Naive thymus-derived CD4-positive, alpha-beta T cell (primary cell): ENCODE measurements at places on chromosomes 12 and 14.

- no peak overlapping the region for H3K4me3 ChIP-seq
- no peaks in the 10 kb centered on the region for H3K4me1 ChIP-seq
- DNase-seq = no peak
- H3K27ac ChIP-seq = no peak overlapping the region
- H3K36me3 ChIP-seq = no peaks in the 10 kb centered on the region
- H3K27me3 ChIP-seq = no peaks in the 10 kb centered on the region
Observed at GRCh38 chr12:84982888-84983287, 53.2 kb downstream of the TSPAN19 start.

DNA sequence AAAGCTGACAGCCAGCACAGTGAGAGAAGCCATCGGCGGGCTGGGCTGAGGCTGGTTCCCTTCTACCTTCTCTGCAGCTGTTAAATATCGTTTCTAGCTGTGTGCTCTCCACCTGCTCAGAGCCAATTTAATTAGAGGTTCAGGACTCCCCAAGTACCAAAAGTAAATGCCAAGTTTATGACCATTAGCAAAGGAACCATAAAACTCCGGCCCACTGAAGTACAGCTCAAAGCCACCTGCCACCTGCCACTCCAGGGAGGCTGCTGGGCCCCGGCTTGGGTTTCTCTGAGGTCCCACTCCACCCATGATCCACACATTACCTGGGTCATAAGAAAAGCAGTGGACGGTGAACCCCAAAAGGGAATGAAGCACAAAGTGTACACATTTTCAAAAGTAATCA is 272.8 kb downstream of the KSR2 start:
- H3K27ac ChIP-seq = no peak overlapping the region
- no peaks in the 10 kb centered on the region for H3K4me1 ChIP-seq
- no peaks in the 10 kb centered on the region for H3K36me3 ChIP-seq

GRCh38 chr14:105528586-105529318 is 2.4 kb downstream of the TMEM121 start:
- H3K36me3 ChIP-seq = no peaks in the 10 kb centered on the region
- H3K27ac ChIP-seq = no peak overlapping the region
- peaks cover 9% of the 10 kb centered on the region for H3K4me1 ChIP-seq

GRCh38 chr12:62673028-62673815 is 206.6 kb downstream of the MON2 start:
- no peak for DNase-seq
- no peaks in the 10 kb centered on the region for H3K4me1 ChIP-seq
- H3K4me3 ChIP-seq = no peak overlapping the region
- no peaks in the 10 kb centered on the region for H3K36me3 ChIP-seq
- H3K27ac ChIP-seq = no peak overlapping the region

- no peak overlapping the region for H3K27ac ChIP-seq
- no peaks in the 10 kb centered on the region for H3K27me3 ChIP-seq
- no peak for DNase-seq
- no peaks in the 10 kb centered on the region for H3K36me3 ChIP-seq
- H3K4me1 ChIP-seq = no peaks in the 10 kb centered on the region
- H3K4me3 ChIP-seq = no peak overlapping the region
Observed at GRCh38 chr12:5648692-5649359, 216.9 kb downstream of the NTF3 start.

- H3K36me3 ChIP-seq = no peaks in the 10 kb centered on the region
- no peak for DNase-seq
- H3K27me3 ChIP-seq = no peaks in the 10 kb centered on the region
- H3K4me3 ChIP-seq = no peak overlapping the region
- no peak overlapping the region for H3K27ac ChIP-seq
Observed at GRCh38 chr14:63624203-63624602, 17.5 kb downstream of the WDR89 start.

DNA sequence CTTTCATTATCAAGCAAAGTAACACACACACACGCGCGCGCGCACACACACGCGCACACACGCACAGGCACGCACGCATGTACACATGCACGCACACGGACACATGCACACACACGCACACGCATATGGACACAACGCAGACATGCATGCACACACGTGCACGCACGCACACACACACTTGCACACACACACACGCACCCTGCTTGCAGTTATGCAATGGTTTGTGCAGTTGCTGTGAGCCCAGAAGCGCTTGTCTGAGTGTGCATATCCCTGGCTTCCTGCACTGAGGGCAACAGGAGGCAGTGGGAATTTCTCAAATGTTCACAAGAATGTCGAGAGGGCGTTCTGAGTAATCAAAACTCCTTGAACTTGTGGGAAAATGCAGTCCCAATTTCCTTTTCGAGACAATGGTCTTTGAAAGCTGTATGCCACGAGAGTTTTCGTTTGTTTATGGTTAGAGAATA is 41.6 kb downstream of the NFKBIA start:
- H3K36me3 ChIP-seq = no peaks in the 10 kb centered on the region
- H3K4me3 ChIP-seq = no peak overlapping the region
- no peak overlapping the region for H3K27ac ChIP-seq
- H3K27me3 ChIP-seq = no peaks in the 10 kb centered on the region
- peaks cover 11% of the 10 kb centered on the region for H3K4me1 ChIP-seq

DNA sequence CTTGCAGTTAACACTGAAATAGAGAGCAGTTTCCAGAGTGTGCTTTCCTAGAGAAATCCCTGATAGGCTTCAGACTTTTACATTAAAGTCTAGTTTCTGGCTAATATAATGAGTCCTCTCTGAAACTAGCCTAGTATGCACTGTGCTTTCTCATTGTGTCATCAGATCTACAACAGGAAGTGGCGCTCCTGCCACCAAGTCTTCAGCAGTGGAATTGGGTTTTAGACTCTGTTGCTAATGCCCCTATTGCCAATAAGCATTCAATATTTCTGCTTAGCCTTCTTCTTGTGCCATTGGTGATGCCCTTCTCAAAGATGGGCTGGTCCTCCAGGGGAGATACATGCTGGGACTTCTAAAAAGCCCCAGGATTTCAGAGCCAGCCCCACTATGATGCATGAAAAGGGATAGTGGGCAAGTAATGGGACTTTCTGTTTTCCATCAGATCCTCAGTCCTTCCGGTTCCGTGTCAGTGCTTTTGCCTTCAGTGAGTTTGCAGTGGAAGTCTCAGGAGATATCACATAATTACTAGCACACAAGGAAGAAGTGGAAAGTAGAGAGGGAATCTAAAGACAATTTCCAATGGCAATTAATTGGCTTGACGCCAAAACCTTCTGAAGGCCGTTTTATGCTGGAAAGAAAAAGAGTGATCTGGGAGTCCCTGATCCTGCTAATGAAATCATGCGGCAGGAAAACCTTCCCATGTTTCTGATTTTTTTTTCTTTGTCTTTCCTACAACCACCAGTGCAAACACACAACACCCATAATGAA is 50.0 kb downstream of the SSPN start:
- H3K27ac ChIP-seq = no peak overlapping the region
- no peak for DNase-seq
- no peaks in the 10 kb centered on the region for H3K36me3 ChIP-seq
- no peaks in the 10 kb centered on the region for H3K4me1 ChIP-seq

- no peaks in the 10 kb centered on the region for H3K36me3 ChIP-seq
- H3K4me3 ChIP-seq = no peak overlapping the region
- H3K4me1 ChIP-seq = no peaks in the 10 kb centered on the region
- H3K27me3 ChIP-seq = no peaks in the 10 kb centered on the region
- H3K27ac ChIP-seq = no peak overlapping the region
Observed at GRCh38 chr12:89307474-89308253, 44.6 kb downstream of the DUSP6 start.

- H3K4me1 ChIP-seq = peaks cover 10% of the 10 kb centered on the region
- H3K27ac ChIP-seq = no peak overlapping the region
- no peak for DNase-seq
- no peak overlapping the region for H3K4me3 ChIP-seq
Observed at GRCh38 chr12:89392391-89392790, 40.1 kb upstream of the DUSP6 start.

- no peaks in the 10 kb centered on the region for H3K4me1 ChIP-seq
- H3K36me3 ChIP-seq = no peaks in the 10 kb centered on the region
Observed at GRCh38 chr12:70757830-70758493, 120.7 kb upstream of the PTPRB start.

- no peak overlapping the region for H3K27ac ChIP-seq
- H3K36me3 ChIP-seq = no peaks in the 10 kb centered on the region
- DNase-seq = no peak
- no peaks in the 10 kb centered on the region for H3K27me3 ChIP-seq
Observed at GRCh38 chr12:15494329-15495046, 172.2 kb downstream of the PTPRO start.

DNA sequence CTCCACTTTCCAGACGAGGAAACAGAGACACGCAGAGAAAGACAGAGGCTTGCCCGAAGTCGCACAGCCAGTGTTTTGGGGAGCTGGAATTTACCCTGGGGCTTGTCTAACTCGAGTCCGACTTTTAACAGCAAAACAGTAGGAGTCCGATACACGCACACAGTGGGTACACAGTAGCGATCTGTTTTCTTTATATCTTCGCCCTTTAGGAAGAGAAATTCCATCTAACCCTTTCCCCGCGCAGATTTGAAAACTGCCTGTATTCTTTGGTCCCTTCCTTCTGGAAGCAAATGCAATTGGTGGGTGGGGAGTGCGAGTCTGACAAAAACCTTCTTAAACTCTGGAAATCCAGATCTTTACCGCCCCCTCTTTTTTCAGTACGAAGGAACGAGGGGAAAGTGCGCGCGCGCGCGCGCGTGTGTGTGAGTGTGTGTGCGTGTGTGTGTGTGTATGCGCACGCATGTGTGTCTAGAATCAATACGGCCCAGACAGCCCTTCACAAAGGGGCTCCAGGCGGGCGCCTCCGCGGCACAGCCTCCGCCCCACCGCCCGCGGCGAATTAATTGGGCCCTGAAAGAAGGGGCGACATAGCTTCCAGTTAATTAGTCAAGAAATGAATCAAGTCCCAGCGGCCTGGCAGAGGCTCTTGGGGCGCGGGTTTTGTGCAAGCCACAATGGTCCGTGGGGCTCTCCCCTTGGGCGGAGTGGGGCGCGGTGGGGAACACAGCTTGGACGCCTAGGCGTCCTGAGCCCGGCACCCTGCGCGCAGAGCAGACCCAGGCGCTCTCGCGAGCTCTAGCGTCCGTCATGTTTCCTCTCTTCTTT is 14.0 kb upstream of the TBX3 start:
- H3K4me3 ChIP-seq = no peak overlapping the region
- no peak overlapping the region for H3K27ac ChIP-seq
- no peak for DNase-seq
- H3K36me3 ChIP-seq = no peaks in the 10 kb centered on the region
- no peaks in the 10 kb centered on the region for H3K4me1 ChIP-seq
- no peaks in the 10 kb centered on the region for H3K27me3 ChIP-seq

DNA sequence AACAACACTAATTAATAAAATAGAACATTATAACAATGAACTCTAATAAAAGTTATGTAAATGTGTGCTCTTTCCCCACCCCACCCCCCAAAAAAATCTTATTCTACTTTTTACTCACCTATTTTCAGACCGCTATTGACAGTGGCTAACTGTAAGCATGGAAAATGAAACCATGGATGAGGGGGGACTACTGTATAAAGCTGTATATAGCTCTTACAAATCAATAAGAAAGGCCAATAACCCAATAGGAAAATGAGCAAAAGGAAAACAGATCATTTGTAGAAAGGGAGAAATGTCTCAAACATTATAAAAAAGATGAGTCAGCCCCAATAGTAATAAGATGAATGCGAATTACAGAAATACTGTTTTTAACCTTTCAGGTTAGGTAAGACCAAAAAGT is 27.4 kb downstream of the YEATS4 start:
- H3K4me1 ChIP-seq = no peaks in the 10 kb centered on the region
- no peaks in the 10 kb centered on the region for H3K36me3 ChIP-seq
- no peak overlapping the region for H3K4me3 ChIP-seq

DNA sequence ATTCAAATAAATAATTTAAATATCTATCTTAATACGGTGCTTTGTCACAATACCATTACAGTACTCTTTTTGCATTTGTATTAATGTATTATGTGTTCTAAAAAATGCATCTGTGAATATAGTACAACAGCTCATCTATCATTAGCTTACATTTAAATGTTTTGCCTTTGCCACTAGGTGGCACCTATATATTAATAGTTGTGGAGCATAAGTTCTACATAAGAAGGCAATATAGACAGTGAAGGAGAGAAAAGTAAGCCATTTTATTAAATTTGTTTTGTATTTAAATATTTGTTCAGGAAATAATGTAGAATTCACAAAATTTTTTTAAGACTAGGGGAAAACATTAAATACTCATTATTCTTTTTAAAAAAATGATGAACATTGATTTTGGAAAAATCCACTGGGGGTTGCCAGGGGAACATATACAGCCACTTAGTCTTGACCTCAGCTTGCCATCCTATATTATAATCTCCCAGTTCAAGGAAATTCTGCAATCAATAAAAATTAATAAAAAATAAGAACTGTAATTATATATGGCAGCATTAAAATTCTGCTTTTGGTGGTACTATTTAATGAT is 9.8 kb downstream of the CCER1 start:
- H3K4me3 ChIP-seq = no peak overlapping the region
- no peak overlapping the region for H3K27ac ChIP-seq
- H3K27me3 ChIP-seq = no peaks in the 10 kb centered on the region
- no peak for DNase-seq
- no peaks in the 10 kb centered on the region for H3K36me3 ChIP-seq

DNA sequence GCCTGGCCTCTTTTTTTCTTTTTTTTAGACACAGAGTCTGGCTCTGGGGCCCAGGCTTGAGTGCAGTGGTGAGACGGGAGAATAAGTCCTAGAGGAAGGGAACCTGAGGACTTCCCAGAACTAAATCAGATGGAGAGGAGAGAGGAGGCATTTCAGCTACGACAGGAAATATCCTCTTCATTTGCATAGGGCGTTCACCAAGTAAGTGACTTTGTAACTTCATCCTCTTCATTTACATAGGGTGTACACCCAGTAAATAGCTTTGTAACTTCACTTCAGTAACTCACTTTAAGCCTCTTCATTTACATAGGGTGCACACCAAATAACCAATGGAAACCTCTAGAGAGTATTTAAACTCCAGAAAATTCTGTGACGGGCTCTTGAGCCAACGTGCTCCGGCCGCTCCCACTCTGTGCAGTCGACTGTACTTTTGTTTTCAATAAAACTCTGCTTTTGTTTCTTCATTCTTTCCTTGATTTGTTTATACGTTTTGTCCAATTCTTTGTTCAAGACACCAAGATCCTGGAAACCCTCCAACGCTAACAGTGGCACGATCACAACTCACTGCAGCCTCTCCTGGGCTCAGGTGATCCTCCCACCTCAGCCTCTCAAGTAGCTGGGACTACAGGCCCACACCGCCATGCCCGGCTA is 21.4 kb upstream of the ANKRD9 start:
- no peaks in the 10 kb centered on the region for H3K27me3 ChIP-seq
- H3K4me3 ChIP-seq = no peak overlapping the region
- no peaks in the 10 kb centered on the region for H3K4me1 ChIP-seq
- H3K36me3 ChIP-seq = no peaks in the 10 kb centered on the region

DNA sequence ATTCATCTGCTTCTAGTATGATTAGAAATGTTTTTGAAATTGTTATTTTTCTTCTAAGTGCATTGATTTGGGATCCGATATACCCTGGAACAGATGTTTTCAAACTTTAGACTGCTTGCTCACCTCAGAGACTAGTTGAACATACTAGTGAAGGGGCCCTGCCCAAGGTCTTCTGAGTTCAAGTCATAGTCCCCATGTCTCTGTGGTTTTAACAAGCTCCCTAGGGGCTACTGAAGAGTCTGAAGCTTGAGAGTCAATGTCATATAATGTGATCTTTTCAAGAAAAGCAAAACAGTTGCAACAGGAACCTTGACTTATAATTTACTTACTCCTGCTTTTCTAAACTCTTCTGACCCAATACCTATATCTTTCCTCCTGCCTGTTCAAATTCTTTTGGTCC is 7.5 kb upstream of the UBE2N start:
- no peaks in the 10 kb centered on the region for H3K36me3 ChIP-seq
- no peaks in the 10 kb centered on the region for H3K27me3 ChIP-seq
- DNase-seq = no peak
- H3K4me3 ChIP-seq = no peak overlapping the region

- H3K27me3 ChIP-seq = no peaks in the 10 kb centered on the region
- DNase-seq = no peak
- H3K4me1 ChIP-seq = no peaks in the 10 kb centered on the region
- H3K36me3 ChIP-seq = no peaks in the 10 kb centered on the region
- no peak overlapping the region for H3K4me3 ChIP-seq
Observed at GRCh38 chr14:55500219-55500701, 59.8 kb upstream of the TBPL2 start.
